ENCODE measurements at places on chromosomes 6 and 20.
A peak's percentile ranks its signal among the peaks of the same experiment; 100 is the strongest.

- DNase-seq = no peak
Observed at GRCh38 chr20:53698371-53698978, 104.8 kb upstream of the ZNF217 start.

DNA sequence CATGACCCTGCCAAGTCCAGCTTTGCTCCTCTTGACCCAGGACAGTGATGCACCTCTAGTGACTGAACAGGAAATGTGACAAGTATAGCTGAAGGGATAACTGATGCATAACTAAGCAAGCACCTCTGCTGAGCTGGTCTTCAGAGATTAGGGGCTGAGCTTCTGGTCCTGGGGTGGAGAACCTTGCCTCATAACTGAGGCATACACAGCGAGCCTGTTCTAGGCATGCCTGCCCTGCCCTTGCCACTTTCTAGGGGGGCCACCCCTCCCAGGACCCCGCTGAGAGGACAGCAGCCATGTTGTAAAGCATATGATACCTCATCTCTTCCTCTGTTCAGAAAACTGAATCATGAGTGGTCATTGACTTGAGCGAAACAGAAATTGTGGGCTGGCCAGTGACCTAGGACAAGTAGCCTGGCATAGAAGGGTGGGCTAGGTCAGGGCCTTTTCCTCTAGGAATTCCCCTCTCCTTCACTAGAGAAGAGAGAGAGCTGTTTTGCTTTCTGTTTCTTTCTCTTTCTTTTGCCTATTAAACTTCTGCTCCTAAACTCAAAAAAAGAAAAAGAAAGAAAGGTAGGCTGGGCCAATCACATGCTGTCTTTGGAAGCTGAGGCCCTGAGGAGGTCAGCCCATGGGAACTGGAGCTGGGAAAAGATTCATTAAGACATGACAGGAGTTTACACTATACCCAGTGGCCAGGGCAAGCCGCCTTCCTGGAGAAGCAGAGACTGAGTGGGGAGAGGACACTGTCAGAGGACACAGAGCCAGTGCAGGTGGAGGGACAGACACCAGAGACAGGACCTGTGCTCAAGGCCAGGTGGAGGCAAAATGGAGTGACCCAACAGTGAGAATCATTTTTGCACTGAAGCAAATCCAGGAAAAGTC, 23.1 kb downstream of the ALDH5A1 start:
- no peak for DNase-seq

DNA sequence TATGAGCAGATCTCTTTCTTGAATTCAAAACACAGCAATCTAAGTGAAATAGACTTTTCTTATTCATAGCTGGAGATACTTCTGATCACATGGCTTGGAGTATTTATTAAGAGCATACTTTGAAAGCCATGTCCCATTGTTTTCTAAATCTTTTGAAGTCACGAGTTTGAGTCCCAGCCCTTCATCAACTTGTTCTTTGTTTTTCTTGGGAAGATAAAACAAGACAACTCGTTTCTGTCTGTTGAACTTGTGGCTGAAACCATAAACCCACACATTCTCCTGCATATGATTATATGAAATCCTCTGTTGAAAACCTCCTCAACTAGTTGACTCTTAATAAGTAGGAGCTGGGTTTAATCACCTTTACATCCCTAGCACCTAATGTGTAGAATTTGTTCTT, 3.3 kb downstream of the RNF144B start:
- no peak for DNase-seq

DNA sequence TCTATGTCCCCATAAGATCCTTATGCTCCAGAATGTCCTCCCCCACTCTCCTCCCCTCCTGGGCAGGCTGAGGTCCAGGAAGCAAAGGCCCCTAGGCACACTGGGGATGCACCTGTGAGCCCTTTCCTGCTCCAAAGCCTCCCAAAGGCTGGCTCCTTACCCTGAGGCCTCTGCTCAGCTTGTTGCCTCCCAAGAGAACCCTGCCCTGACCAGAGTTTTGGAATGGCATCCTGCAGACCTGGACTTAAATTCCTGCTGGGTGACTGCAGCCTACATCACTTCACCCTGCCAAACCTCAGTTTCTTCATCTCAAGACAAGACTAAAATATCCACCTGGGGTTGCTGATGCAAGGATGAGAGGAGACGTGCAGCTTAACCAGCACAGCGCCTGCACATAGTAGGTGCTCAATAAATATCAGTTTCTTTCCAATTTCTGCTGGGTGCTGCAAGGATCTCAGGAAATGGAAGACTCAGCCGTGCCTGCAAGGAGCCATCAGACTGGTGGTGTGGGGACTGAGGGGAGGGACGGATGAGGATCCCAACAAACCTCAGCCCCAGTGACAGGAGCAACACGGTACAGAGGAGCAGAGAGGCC, 2.1 kb upstream of the LBP start:
- DNase-seq = no peak

DNA sequence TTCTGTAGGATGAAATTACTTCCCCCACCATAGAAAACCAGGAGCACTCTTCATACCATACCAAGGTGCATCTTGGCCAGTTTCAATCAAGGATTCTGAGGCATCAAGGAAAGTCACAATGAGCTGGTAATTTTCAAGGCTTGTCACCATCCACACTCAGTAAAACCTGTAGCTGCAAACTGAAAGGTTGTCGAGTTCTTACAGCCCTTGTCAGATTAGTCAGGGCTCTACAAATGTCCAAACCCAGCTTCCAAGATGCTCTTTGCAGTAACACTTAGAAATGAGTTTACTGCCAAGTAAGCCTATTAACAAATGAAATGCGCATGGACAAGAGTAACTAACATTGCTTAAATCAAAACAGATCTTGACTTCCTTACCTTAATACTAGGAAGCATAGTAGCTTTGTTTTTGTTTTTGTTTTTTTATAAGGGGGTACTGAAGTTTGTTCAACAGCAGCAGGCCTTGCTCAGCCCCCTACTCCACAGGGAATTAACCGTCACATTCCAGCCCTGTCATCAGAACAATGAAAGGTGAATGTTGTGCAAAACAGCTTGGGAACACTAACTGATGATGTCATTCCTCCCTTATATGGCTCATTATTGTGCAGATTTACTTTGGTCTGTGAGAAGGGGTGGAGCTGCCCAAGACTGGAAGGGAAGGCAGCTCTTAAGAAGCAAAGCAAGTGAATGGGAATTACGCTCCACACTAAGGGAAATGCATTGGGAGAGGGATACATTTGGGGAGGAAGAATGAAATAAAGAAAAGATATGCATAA, 49.9 kb upstream of the TMEM30A start:
- DNase-seq = no peak

GRCh38 chr20:438571-439469, 23.5 kb downstream of the TBC1D20 start:
- DNase-seq = peak; percentile 95

GRCh38 chr6:41063884-41064285, 8.3 kb downstream of the OARD1 start:
- no peak for DNase-seq

DNA sequence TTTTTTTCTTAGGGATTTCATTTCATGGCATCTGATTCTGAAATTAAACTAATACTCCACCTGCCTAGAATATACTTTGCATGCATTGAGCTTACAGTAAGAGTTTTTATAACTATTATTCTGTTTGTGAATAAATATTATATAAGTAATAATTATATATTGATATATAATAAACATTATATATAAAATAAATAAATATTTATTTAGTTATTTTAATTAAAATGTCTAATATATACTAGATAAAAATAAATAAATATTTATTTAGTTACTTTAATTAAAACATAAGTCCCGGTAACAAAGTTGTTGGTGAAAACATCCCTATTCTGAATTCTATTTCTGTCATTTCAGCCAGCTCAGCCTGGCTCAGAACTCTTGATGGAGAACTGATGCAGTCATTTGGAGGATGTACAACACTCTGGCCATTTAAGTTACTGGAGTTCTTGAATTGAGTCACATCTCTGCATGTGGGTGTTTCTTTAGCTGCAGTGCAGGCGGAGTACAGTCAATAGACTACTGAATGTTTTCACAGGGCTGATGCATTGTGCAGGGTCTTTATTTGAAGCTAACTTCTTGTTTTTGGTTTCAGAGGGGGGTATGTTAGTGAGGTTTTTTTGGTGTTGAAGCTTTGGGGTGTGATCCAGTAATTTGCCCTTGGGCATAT, 508.9 kb upstream of the ADGRB3 start:
- no peak for DNase-seq

GRCh38 chr6:108946695-108947094, 98.5 kb downstream of the ARMC2 start:
- no peak for DNase-seq

DNA sequence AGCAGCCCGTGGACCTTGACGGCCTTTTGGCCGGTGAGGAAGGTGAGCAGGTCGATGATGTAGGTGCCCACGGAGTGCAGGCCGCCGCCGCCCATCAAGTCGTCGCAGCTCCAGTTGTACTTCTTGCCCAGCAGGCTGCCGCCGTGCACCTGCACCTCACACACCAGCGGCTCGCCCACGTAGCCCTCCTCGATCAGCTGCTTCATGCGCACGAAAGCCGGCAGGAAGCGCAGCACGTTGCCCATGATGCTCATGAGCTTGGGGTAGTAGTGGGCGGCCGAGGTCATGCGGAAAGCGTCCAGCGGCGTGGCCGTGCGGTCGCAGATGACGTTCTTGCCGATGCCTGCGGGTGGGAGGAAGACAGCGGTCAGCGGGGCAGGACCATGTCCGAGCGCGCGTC, 37.0 kb upstream of the TBC1D7 start:
- DNase-seq = no peak

DNA sequence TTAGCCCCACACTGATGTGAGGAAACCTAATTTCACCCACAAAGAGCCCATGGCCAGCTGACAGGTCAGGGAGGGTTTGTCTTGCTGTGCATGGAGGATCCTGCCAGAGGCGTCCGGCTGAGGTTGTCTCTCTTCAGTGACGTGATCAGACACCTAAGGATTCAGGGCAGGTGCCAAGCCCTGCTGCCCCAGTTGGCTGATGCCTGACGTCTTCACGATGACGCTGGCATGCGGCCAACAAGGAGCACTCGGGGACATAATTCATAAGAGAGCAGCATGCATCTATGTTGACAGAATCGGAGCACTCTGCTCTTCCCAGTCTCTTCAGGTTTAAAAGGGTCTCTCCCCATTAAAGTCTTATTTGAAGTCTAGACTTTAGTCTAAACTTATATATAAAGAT, 47.8 kb downstream of the PSMB1 start:
- DNase-seq = no peak

- DNase-seq = no peak
Observed at GRCh38 chr6:136318676-136319075, 29.0 kb upstream of the BCLAF1 start.
